ENCODE measurements at places on chromosomes 7 and 10.

DNA sequence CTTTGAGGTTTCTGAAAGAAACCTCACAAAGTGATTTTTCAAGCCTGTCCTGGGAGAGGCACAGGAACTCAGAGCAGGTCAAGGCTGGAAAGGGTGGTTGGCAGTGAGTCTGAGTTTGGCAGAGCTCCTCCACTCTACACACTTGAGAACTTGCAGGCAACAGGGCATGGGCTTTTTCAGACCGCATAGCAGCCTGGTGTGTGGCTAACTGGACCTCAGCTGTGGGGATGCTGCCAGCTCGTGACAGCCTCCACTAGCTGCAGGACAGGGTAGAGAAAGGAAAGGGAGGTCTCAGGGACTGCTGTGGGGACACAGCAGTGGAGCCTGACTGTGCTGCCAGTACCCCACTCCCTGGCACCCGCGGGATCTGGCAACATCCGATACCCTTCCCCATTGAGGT is 2.6 kb downstream of the CDHR1 start:
- DNase-seq: no peak

DNA sequence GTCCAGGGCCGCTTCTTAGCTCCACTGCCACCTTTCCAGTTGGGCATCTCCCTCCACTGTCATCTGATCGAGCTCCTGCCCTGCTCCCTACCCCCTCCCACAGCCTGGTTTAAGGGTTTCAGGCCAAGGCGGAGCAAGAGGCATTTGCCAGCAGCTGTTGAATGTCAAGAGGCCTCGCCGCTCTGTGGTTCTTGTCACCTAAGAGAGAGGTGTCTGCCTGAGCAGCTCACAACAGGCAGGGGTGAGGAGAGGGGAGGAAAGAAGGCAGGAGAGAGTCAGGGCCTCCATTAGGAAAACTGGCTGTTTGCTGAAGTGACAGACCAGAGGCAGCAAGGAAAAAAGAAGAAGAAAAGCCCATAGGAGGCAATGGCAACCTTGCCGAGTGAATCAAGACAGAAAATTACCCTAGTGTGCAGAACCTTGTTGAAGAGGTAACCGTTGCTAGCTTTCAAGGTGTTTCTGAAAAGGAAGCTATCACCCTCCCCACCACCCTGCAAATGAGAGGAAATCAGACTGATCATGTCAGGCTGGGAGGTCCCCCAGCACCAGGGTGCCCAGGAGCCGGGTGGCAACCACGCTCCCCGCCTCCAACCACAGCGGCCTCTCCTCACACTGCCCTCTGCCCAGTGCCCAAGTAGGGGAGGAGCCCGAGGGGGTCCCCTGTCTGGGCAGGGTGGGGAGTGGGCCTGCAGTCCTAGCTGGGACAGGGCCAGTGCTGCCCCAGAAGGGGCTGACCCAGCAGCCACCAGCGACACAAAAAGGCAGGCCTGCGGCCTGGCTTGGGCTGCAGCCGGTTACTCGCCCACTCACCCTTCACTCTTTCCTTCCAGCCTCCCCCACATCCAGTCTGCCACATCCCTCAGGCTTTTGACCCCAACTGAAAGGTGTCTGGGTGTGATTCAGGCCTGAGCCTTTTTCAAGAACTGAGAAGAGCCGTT is 7.1 kb downstream of the GATA3 start:
- DNase-seq: no peak

GRCh38 chr7:14024406-14024805 is 34.9 kb upstream of the ETV1 start:
- DNase-seq: no peak

- DNase-seq: no peak
Observed at GRCh38 chr7:84175461-84175860, 19.1 kb downstream of the SEMA3A start.

GRCh38 chr10:95626500-95626899 is 30.0 kb downstream of the ALDH18A1 start:
- no peak for DNase-seq

DNA sequence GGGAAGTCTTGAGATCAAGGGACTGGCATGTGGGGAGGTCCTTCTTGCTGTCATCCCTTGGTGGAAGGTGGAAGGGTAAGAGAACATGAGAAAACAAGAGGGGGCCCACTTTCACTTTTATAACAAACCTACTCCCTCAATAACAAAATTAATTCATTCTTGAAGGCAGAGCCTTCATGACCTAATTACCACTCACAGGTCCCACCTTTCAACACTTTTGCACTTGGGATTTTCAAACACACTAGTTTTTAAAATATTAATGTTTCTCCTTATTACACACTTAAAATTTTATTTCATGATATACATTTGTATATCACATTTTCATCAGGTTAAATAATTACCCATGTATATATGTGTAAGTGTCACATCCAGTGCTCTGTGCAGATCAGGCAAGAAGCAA is 2.0 kb downstream of the ST7 start:
- DNase-seq: no peak

DNA sequence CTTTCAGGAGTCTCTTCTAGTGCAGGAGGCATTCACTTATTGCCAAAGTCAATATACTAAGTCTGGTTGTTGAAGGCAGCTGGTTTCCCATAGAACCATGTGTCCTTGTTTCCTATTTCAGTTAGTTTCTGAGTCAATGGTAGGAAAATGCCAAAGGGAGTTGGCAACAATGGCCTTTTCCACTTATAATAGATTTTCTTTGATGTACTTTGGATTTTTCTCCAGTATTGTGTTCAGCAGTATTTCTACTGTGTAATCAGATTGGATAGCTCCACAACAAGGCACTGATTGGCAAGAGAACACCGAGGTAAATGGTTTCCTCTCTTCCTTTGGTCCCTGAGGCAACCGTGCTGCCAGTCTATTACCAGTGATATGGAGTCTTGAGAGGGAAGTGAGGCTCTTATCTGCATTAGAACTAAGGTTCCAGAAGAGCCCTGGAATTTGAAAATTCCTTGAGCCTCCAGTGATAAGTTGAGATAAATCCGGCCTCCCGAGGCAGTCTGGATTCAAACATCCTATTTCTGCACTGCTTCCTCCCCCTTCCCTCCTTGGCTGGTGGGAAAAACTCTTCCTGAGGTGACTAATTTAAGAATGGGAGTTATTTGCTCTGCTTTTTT is 7.9 kb upstream of the SEPTIN7 start:
- no peak for DNase-seq

GRCh38 chr7:158612546-158612945 is 24.9 kb upstream of the PTPRN2 start:
- DNase-seq: no peak

- DNase-seq: no peak
Observed at GRCh38 chr7:2094454-2095045, 138.2 kb downstream of the MAD1L1 start.

GRCh38 chr7:126656165-126656564 is 596.6 kb downstream of the GRM8 start:
- DNase-seq: no peak

GRCh38 chr10:75037171-75038153 is 74.0 kb upstream of the SAMD8 start:
- DNase-seq: no peak

DNA sequence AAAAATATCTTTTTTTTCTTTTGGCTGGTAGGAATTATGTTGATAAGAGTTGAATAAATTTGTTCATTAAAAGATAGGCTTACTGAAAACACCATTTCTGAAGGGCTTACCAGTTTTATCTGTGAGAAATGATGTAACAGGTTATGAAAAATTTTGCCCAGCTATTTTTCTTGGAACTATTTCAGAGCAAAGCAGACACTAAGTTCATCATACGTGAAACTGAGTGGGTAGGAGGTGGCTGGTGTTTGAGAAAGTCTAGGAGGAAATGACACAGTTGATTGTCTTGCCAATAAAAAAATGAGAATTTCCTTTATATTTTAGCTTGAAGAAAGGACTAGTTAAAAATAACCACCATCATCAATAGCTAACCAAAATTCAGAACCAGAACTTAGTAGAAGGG is 6.2 kb upstream of the MRC1 start:
- DNase-seq: no peak

GRCh38 chr7:2799253-2799652 is 44.9 kb downstream of the GNA12 start:
- DNase-seq: no peak

- DNase-seq: no peak
Observed at GRCh38 chr7:100847360-100847759, 5.2 kb upstream of the SLC12A9 start.

GRCh38 chr7:40133561-40134427 is 628 bp downstream of the MPLKIP start:
- no peak for DNase-seq

DNA sequence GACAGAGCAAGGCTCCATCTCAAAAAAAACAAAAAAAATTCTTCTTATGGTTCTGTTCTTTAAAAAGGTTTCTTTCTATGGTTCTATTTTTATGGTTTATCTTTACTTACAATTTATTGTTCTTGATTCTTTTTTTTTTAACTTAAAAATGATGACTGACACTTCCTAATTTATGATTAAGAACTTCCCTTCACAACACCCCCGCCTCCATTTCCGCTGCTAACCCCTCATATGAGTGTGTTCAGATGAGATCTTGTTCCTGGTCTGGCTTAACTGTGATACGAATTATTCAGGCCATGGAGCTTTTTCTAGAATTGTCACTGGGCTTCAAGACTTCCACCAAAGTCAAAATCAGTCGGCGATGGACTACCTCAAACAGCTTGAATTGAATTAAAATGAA is 33.9 kb downstream of the PTER start:
- DNase-seq: no peak

- DNase-seq: no peak
Observed at GRCh38 chr10:86314616-86315548, 51.7 kb downstream of the GRID1 start.

GRCh38 chr10:21499701-21500577 is 25.5 kb downstream of the SKIDA1 start:
- no peak for DNase-seq

- no peak for DNase-seq
Observed at GRCh38 chr10:79222186-79222585, 125.1 kb upstream of the PPIF start.

GRCh38 chr7:42389697-42390096 is 152.7 kb upstream of the GLI3 start:
- DNase-seq: no peak

- no peak for DNase-seq
Observed at GRCh38 chr7:41323806-41324205, 379.1 kb downstream of the INHBA start.

GRCh38 chr10:75019370-75019769 is 92.1 kb upstream of the SAMD8 start:
- DNase-seq: no peak

DNA sequence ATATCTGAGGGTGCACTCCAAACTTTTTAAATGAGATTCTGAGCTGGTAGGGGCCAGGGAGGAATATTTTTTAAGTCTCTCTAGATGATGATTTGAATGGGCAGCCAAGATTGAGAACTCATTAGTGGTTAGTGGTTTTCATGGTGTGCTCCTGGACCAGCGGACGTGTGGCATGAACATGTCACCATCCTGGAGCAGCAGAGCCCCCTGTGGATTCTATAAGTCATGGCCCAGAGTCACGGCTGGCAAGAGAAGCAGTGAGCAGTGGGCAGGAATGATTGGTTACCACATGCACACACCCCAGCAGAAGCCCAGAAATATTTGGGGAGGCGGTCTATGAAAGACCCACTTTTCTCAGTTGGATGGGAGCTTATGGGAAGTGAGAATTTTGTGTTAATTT is 21.2 kb upstream of the UCN3 start:
- DNase-seq: no peak

DNA sequence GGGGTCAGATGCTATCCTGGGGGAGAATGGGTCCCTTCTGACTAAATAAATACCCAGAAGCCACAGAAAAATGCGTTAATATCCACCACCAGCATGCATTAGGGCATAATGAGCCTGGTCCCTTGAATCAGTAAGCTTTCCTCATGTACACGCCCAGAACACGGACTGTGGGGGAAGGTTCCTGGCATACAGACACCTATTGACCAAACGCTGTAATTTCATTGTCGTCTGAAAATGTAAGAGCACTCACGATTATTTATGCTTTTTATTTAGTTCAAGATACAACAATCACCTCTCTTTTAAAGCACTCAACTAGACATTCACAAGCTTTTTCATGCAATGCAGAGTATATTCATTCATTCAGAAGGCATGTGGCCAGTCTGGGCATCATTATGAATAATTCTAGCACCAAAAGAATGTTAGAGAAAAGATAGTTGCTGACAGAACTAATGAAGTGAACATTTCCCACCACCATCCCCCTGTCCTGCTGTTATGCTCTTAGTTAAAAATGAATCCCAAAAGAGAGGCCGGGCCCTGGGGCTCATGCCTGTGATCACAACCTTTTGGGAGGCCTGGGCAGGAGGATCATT is 101.0 kb downstream of the SVIL start:
- DNase-seq: no peak

- DNase-seq: no peak
Observed at GRCh38 chr7:140870003-140870402, 54.7 kb downstream of the BRAF start.

DNA sequence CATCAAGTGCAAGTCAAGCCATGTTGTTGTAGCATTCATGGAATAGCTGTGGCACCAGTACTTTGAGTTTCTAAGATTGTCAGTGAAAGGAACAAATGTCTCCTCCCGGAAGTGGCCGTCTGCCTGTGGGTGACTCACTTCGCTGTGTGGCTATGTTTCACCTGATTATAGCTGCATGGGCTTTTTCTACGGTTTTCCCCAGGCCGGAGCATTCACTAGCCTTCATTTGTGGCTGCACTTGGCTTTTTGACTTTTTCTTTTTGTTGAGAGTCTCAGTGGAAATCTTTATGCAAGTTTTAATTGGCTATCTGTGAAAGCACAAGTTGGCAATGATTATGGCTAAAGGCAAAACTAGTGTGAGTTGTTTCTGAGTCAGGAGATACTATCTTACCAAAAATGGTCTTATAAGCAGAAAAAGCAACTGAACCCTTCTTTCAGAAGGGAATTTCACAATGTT is 35.0 kb downstream of the SRI start:
- DNase-seq: no peak

- no peak for DNase-seq
Observed at GRCh38 chr7:96320442-96320841, 1.5 kb downstream of the SLC25A13 start.

GRCh38 chr10:133072196-133072595 is 15.5 kb upstream of the ADGRA1 start:
- no peak for DNase-seq

GRCh38 chr7:37193087-37193774 is 255.4 kb downstream of the ELMO1 start:
- DNase-seq: no peak

DNA sequence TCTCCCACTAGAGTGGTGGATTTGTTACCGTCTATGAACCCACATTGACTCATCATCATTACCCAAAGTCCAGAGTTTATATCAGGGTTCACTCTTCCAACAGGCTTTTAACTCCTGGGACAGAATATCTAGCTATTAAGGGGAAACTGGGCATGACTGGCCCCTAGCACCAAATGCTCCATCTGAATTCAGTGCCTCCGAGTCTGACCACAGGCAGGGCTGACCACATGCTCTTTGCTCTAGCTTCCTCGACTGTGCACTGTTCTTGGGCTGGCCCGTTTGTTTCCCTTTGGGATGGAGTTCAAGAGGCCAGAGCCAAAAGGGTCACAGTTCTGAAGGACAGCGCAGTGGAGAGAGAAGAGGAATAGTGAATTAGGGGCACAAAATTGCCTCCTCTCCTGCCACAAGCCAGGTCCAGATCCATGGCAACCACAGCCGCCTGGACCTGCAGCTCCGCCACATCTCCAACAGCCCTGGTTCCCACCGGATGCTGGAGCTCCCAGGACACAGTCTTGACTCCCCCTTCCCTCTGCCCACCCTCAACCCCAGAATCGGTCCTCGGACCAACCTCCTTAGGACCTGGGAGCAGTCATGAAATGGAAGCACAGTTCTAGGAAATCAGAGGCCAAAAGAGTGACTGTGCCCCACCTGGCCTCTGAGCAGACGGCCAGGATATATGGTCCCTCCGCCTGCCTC is 16.2 kb downstream of the CAMK2G start:
- no peak for DNase-seq

Data from NCI-H1930 (cell line).